ENCODE measurements at places on chromosomes 12 and 14.

- DNase-seq = peak; percentile 38
- H3K36me3 ChIP-seq = peaks cover 6% of the 10 kb centered on the region
- peaks cover 26% of the 10 kb centered on the region for H3K4me1 ChIP-seq
- peak overlapping the region; percentile 86 for H3K4me3 ChIP-seq
Measured at GRCh38 chr12:53726341-53726740, 911 bp downstream of the CALCOCO1 start.

DNA sequence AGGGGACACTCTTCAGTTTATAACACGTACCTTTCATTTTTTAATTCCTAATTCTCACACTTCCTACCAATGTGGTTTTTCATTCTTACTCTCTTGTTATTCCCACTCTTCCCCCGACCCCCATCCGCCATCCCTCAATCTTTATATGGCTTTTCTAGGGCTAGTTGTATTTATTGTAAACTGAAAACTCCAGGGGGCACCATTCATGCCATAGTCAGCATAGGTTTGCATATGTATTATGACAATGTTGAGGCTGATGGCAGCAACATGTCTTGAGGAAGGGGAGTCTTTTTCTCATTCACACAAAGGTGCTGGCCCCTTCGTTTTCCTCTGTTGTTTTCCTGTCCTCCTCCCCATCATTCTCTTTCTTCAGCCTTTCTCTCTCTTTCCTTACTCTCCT, 27.7 kb upstream of the LTA4H start:
- H3K36me3 ChIP-seq = no peaks in the 10 kb centered on the region
- no peaks in the 10 kb centered on the region for H3K27me3 ChIP-seq
- no peak for DNase-seq
- H3K4me1 ChIP-seq = peaks cover 24% of the 10 kb centered on the region
- no peak overlapping the region for H3K4me3 ChIP-seq

- H3K4me3 ChIP-seq = no peak overlapping the region
- H3K27ac ChIP-seq = no peak overlapping the region
- no peaks in the 10 kb centered on the region for H3K36me3 ChIP-seq
- H3K4me1 ChIP-seq = no peaks in the 10 kb centered on the region
Measured at GRCh38 chr12:28114488-28114887, 75.8 kb upstream of the CCDC91 start.

DNA sequence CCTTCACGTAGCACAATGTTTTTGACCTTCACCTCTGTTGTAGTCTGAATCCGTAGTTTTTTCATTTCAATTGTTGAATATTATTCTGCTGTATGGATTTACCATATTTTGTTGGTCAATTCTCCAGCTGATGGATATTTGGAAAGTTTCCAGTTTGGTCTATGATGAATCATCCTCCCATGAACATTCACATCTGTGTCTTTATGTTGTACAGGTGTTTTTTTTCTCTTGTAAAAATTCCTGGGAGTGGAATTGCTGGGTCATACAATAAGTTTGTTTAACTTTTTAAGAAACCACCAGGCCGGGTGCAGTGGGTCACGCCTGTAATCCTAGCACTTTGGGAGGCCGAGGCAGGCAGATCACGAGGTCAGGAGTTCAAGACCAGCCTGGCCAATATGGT, 36.7 kb upstream of the GNG2 start:
- H3K4me1 ChIP-seq = no peaks in the 10 kb centered on the region
- H3K27me3 ChIP-seq = peaks cover 9% of the 10 kb centered on the region
- no peaks in the 10 kb centered on the region for H3K36me3 ChIP-seq
- H3K4me3 ChIP-seq = no peak overlapping the region
- no peak for DNase-seq
- no peak overlapping the region for H3K27ac ChIP-seq

- peaks cover 5% of the 10 kb centered on the region for H3K4me1 ChIP-seq
- no peak overlapping the region for H3K4me3 ChIP-seq
- no peaks in the 10 kb centered on the region for H3K27me3 ChIP-seq
- DNase-seq = no peak
- no peak overlapping the region for H3K27ac ChIP-seq
- H3K36me3 ChIP-seq = no peaks in the 10 kb centered on the region
Measured at GRCh38 chr14:75991753-75992152, 6.2 kb downstream of the IFT43 start.

DNA sequence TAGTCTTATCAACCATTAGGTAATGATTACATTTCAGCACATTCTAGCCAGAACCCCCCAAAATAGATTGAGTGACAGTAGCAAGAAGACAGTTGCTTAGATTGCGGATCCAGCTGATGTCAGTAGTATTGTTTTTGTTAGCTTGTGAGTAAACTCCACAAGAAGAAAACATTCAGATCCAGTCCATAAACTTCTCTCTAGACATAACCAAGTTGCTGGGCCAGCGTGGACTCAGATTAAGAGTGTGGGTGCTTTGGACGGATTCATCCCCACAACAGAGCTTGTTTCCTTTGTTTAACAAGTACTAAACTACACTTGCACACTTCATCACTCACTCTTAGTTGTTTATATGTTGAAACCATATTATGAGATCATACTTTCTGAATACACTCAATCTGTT, 293.4 kb downstream of the NPAS3 start:
- no peak overlapping the region for H3K27ac ChIP-seq
- H3K36me3 ChIP-seq = no peaks in the 10 kb centered on the region
- no peaks in the 10 kb centered on the region for H3K27me3 ChIP-seq
- no peaks in the 10 kb centered on the region for H3K4me1 ChIP-seq

DNA sequence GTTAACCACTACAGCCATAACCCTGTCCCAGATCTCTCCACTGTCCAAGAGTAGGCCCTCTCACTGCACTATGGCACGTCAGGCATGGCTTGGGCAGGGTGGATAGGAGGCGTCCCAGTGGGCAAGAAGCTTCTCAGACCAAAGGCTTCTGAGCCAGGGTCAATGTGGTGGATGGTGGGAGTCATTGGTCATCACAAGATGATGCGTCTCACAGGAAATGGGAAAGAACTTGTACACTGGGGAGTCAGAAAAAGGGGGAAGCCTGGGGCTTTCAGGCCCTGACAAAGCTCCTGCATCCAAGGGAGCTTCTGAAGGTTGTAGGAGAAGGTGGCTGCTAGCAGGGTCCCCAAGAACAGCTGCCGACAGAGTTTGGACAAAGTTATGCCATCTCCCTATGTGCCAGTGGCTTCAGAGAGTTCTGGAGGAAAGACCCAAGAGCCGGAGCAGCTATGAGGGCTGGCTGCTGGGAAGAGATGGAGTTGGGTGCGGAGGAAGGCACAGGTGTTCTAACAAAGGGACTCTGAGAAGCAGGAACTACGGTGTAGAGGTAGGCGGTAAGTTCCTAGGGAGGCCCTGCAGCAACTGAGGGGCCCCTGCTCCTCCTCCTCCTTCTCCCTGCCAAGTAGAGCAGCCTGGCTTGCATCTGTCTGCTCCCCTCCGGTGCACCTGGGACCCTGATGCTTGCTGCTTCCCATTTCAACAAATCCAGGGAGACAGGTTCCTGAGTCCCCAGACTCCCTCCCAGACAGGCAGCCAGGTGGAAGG, 81.1 kb downstream of the ARL6IP4 start:
- H3K36me3 ChIP-seq = peaks cover 2% of the 10 kb centered on the region
- no peak overlapping the region for H3K27ac ChIP-seq
- no peak for DNase-seq
- no peak overlapping the region for H3K4me3 ChIP-seq

- DNase-seq = no peak
- no peaks in the 10 kb centered on the region for H3K27me3 ChIP-seq
- no peaks in the 10 kb centered on the region for H3K36me3 ChIP-seq
- no peak overlapping the region for H3K4me3 ChIP-seq
Measured at GRCh38 chr14:26531894-26532293, 65.9 kb downstream of the NOVA1 start.

GRCh38 chr12:112881602-112882001, 25.2 kb upstream of the OAS1 start:
- no peaks in the 10 kb centered on the region for H3K36me3 ChIP-seq
- H3K27ac ChIP-seq = no peak overlapping the region
- DNase-seq = no peak
- H3K27me3 ChIP-seq = peaks cover 31% of the 10 kb centered on the region
- H3K4me3 ChIP-seq = no peak overlapping the region

GRCh38 chr14:102513899-102514772, 4.6 kb upstream of the ANKRD9 start:
- H3K36me3 ChIP-seq = no peaks in the 10 kb centered on the region
- peaks cover 20% of the 10 kb centered on the region for H3K27me3 ChIP-seq
- no peak overlapping the region for H3K4me3 ChIP-seq
- H3K4me1 ChIP-seq = peaks cover 15% of the 10 kb centered on the region
- DNase-seq = no peak

DNA sequence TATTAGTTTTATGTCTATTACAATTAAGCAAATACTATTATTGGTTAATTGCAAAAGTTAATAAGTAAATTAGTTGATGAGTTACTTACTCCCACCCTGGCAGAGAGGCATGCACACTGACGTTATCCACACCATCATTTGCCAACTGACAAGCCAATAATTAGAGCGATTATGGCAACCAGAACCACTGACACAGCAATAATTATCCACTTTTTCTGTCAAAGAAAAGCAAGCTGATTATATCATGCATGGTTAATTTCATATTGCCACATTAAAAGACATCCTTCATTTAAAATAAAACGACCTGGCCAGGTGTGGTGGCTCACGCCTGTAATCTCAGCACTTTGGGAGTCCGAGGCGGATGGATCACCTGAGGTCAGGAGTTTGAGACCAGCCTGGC, 43.1 kb downstream of the STX2 start:
- no peak for DNase-seq
- H3K27ac ChIP-seq = no peak overlapping the region
- no peaks in the 10 kb centered on the region for H3K27me3 ChIP-seq
- H3K4me3 ChIP-seq = no peak overlapping the region

DNA sequence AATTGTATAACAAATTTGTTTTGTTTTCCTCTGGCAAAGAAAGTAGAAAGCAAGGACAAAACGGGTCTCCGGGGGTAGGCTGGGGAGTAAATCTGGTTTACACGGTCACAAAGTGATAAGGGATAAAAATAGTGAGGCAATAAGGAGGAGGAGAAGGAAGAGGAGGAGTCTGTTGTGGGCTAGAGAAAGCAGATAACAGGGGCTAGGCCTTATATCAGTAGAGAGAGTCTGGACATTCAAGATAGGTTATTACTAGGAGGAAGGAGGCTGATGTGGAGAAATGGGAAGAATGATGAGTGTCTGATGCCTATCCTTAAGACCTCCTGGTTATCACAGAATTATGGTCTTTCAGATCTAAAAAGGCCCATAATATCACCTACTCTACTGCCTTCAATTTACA, 83.2 kb upstream of the SSTR1 start:
- no peaks in the 10 kb centered on the region for H3K27me3 ChIP-seq
- no peak overlapping the region for H3K27ac ChIP-seq
- no peak for DNase-seq
- peaks cover 5% of the 10 kb centered on the region for H3K4me1 ChIP-seq
- no peak overlapping the region for H3K4me3 ChIP-seq
- H3K36me3 ChIP-seq = no peaks in the 10 kb centered on the region

- H3K27ac ChIP-seq = no peak overlapping the region
- no peaks in the 10 kb centered on the region for H3K36me3 ChIP-seq
- H3K27me3 ChIP-seq = no peaks in the 10 kb centered on the region
- DNase-seq = no peak
Measured at GRCh38 chr14:53742233-53742620, 214.4 kb downstream of the BMP4 start.

- H3K36me3 ChIP-seq = no peaks in the 10 kb centered on the region
- no peaks in the 10 kb centered on the region for H3K4me1 ChIP-seq
- DNase-seq = no peak
- H3K27ac ChIP-seq = no peak overlapping the region
- no peak overlapping the region for H3K4me3 ChIP-seq
- no peaks in the 10 kb centered on the region for H3K27me3 ChIP-seq
Measured at GRCh38 chr12:64286521-64286920, 64.4 kb upstream of the KICS2 start.

DNA sequence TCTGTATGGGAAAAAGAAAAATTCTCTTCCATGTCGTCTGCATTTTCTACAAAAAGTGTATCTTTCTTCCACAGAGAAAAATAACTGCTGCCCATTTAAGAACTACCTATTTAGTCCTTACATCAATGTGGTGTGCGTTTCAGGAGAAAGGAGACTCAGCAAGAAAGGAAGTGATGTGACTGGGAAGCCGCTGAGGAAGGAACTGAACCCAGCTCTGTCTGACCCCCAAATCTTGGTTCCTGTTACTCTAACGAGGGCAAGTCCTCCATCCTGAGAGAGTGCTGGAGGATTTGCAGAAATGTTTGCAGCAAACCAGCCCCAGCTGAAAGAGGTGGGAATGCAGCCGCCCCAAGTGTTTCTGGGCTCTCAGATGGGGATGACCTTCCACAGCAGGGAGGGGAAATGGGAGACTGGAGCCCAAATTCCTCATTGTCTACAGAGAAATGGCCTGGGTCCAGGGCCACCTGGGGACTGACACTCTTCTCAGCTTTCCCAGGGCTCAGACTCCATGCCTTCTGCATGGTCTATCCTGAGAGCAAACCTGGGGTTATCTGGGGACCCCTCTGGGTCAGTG, 6.7 kb upstream of the MLEC start:
- H3K27me3 ChIP-seq = peaks cover 4% of the 10 kb centered on the region
- peaks cover 42% of the 10 kb centered on the region for H3K4me1 ChIP-seq
- no peaks in the 10 kb centered on the region for H3K36me3 ChIP-seq
- H3K27ac ChIP-seq = no peak overlapping the region
- peak overlapping the region; percentile 10 for H3K4me3 ChIP-seq

- H3K27ac ChIP-seq = no peak overlapping the region
- DNase-seq = no peak
- H3K36me3 ChIP-seq = peaks cover 23% of the 10 kb centered on the region
- H3K4me1 ChIP-seq = peaks cover 50% of the 10 kb centered on the region
- H3K27me3 ChIP-seq = no peaks in the 10 kb centered on the region
Measured at GRCh38 chr12:104667139-104667538, 210.4 kb downstream of the CHST11 start.

DNA sequence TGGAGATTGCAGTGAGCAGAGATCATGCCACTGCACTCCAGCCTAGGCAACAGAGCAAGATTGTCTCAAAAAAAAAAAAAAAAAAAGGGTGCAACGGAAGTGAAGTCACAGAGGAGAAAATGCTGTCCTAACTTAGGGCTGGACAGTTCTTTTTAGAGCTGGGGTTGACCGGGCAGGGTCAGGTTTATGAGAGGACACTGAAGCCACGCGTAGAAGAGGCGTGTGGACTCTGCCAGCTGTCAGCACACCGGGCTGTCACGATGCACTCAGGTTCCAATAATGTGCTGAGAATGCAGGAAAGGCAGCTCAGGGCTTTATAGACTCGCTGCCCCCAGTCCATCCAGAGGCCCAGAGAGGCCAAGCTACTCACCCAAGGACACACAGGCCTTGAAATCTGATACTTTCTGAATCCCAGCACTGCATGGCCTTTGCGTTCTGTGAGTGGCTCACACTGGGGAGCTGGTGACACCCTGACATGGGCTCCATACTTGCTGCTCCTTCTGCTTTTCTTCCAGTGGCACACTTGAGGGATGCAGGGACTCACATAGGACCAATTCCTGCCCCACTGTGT, 28.9 kb upstream of the SPPL3 start:
- H3K4me1 ChIP-seq = no peaks in the 10 kb centered on the region
- H3K36me3 ChIP-seq = no peaks in the 10 kb centered on the region
- no peak overlapping the region for H3K27ac ChIP-seq
- H3K27me3 ChIP-seq = peaks cover 7% of the 10 kb centered on the region
- DNase-seq = no peak
